NCI-H510A treated with DMSO at 0.1 percent for 48 hours (cell line): ENCODE measurements at places on chromosomes 3 and 15.

DNA sequence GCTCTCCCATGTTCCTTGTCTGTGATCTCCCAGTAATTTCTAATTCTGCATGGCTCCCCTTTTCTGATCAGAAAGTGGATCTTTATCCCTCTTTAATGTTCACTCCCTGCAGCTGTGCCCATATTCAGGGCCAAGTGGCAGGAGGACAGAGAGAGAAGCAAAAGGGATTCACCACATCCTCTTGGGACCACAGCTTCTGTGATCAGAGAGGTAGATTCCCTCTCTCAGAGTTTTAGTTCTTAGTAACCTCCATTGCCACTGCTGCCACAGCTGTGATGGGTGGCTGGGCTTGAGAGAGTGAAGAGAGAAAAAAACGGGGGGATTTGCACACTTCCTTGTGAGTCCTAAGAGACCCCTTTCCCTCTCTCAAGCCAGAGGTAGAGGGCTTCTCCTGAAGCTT is 49.2 kb downstream of the GLCE start:
- no peak for DNase-seq

- DNase-seq = no peak
These were observed 71.3 kb upstream of the VEPH1 start for GRCh38 chr3:157574531-157574930.

- DNase-seq = no peak
These were observed 67.2 kb downstream of the LIPC start for GRCh38 chr15:58498821-58499580.

GRCh38 chr3:98565237-98565643 is 28.2 kb downstream of the CPOX start:
- DNase-seq = peak; percentile 6

GRCh38 chr3:133901083-133901482 is 5.4 kb upstream of the RAB6B start:
- no peak for DNase-seq

DNA sequence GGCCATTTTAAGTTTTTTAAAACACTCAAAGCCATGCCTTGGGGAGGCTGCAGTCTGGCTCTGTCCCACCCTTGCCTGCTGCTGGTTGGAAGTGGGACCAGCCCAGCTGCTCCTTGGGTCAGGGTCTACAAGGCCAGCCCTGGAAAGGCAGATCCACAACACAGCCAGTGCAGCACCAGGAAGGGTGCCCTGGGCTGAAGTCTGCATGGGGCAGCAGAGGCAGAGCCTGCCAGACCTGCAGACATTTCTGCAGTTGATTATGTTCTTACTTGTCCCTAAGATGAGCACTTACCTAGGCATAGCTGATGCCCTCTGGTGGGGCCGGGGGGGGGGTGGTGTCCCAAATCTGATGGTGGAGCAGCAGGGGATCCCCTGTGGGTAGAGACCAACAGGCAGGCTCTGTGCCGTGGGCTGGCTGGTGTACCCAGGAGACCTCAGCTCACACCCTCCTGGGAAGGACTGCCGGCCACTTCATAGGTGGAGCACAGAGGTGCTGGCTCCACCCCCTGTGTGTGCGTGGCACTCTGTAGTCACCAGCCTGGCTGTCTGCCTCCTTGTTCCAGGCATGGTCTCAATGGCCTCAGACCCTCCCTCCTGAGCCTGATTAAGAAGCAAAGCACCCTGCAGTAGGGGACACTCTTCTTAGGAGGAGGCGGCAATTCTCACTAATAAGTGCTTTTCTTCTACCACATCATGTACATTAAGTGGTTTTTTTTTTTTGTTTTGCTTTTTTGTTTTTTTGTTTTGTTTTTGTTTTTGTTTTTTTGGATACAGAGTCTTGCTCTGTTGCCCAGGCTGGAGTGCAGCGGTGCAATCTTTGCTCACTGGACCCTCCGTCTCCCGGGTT is 97.4 kb upstream of the KLF13 start:
- no peak for DNase-seq

DNA sequence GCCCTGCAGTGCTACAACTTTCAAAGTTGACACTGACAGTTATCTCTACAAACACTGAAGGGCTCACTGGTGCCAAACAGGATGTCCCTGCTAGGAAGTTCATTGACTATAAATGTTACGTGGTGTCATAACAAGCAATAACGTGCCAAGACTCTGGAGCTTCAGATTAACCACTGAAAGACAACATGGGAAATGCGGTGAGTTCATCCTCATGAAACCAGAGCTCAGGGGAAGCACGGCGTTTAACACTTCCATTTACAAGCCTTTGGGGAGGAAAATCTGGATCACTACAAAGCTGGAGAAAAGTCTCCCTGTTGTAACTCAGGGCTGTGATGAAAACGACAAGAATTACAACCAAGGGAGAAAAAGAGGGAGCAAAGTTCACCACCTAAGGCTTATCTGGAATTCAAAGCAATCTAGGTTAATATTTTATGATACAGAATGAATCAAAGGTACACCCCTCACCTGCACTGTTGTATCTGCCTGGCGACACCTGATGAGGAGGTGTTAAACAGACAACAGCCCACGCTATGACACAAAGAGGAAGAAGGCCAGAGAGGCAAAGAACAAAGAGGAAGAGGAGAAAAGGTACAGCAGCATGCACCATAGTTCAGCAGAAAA is 27.0 kb downstream of the SHQ1 start:
- DNase-seq = peak; percentile 21

DNA sequence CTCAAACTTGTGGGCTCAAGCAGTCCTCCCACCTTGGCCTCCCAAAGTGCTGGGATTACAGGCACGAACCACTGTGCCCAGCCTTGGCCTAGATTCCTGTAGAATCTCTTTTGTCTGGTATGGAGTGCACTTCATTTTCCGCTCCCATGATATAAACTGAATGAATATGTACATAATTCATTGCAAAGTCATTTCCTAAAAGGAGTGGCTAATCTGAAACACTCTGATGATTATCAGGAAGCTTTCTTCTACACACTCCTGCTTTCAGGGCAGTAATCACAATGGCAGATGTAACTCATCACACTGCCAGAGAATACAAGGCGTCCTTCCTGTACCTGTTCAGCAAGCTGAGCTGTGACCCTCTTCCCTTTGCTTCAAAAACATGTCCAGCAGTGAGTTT is 28.6 kb downstream of the RLBP1 start:
- DNase-seq = no peak

DNA sequence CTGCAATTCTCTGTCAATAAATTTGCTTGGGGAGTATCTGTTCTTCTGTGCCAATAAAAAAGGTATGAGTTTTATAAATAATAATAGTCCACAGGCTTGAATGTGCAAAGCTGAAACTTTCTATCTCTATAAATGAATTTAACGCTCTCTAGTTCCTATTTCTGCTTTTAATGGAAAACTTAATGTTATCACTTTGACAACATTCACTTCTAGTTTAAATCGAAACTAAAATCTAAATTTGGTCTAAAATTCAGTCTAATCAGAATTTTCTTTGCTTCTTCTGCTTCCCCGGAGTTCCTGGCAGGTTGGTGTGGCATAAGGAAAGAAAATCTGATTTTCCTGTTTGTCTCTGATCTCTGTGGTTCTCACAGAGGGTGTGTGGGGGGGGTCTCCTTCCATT is 450.1 kb upstream of the TBL1XR1 start:
- no peak for DNase-seq

GRCh38 chr15:40511093-40511471 is 40.3 kb downstream of the CHST14 start:
- no peak for DNase-seq

DNA sequence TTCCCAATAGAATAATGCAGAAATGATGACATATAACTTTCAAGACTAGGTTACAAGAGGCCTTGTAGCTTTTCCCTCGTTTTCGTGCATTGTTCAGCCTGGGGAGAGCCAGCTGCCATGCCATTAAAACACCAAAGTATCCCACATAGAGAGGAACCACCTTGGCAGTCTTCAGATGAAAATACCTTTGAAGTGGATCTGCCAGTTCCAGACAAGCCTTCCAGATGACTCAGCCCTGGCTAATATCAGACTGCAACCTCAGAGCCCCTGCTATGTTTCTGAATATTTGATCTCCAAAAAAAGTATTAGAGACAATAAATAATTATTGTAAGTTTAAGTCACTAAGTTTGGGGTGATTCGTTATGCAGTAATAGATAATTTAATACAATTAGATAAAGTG is 294.3 kb upstream of the GBE1 start:
- DNase-seq = no peak

DNA sequence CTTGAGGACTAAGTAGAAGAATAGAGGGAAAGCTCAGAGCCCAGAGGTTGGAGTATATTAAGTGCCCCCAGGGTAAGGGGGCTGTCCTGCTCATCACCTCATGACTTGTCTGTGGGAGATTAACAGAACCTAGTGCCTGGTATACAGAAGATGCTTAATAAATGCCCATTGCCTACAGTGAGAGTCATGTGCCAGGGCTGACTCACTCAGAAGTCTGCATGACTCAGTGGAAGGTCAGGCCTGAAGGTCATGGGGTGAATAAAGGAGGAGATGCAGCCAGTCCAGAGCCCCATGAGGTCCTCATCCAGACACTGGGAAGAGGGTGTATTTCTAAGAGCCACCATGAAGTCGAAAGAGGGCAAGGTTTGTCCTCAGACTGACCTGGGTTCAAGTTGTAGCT is 62.5 kb upstream of the TLE3 start:
- no peak for DNase-seq

GRCh38 chr3:16866571-16866970 is 18.2 kb upstream of the PLCL2 start:
- DNase-seq = no peak

DNA sequence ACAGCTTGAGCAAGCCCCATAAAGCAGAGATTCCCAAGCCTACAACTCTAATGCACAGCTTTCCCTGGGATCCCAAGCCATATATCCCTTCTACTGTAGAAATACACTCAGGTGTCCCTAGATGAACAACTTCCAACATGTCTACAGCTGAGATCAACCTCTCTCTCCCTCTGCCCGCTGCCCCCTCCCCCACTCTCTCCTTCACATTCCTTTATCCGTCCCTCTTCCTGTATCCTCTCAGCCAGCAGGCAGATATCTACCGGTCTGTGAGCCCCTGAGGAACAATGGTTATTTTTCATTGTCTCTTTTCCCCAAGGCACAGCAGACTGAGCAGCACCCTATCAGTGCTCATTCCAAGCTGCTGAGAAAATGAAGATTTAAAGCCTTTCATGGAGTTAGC is 138.6 kb downstream of the SUCLG2 start:
- DNase-seq = no peak

DNA sequence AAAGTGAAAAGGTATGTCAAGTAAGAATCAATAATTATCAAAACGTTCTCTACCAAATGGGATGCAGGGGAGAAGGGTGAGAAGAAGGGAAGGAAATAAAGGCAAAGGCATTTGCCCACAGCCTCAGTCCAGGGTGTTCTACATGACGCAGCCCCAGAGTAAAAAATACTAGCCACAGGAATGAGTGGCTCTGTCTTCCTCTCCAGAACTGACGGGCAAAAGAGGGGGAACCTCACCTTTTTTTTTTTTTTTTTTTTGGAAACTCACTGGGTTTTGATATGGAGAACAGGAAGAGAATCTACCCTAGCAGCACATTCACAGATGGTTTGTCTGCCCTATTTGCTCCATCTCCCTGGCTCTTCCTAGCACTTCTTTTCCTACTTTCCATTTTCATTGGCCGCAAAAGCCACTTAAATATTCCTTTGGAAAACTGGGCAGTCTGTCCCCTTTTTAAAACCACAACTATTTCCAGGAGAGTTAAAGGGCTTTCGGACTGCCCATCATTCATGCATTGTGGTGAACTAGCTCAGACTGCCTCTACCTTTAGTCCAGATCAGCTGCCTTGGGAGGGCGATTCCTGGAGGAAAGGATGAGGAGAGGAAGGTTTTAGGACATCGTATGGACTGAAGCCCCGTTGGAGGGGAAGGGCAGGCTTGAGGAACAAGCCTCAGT is 28.2 kb downstream of the B3GNT5 start:
- DNase-seq = no peak

DNA sequence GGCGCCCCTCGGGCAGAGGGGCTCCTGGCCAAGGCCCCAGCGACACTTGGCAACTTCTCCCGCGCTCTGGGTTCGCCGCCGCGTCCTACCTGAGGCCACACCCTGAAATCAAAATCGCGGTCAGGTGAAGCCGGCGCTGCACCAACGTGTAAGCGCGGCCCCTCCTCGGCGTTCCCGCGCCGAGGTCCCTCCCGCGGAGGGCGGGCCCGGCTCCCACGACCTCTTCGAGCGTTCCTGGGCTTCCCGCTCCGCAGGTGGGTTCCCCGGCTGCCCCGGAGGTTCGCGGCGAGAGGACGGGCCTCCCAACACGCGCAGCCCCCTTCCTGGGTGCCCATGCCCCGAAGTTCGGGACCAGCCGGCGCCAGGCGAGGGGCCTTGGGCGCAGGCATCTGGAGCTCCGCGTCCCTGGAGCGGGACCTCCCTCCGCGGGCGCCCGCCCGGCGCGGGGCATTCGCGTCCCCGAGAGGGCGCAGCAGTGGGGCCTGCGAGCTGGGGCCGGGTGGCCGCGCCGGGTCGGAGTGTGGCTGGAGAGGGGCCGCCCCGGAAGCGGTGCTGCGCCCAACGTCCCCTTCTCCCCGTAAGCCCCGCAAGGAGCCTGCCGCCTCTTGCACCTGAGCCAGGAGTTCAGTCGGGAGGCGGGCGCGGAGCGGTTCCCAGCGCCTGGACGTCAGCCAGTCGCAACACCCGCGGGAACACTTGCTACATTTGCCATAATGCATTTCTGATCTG is 13.7 kb downstream of the PAK6 start:
- peak; percentile 20 for DNase-seq

DNA sequence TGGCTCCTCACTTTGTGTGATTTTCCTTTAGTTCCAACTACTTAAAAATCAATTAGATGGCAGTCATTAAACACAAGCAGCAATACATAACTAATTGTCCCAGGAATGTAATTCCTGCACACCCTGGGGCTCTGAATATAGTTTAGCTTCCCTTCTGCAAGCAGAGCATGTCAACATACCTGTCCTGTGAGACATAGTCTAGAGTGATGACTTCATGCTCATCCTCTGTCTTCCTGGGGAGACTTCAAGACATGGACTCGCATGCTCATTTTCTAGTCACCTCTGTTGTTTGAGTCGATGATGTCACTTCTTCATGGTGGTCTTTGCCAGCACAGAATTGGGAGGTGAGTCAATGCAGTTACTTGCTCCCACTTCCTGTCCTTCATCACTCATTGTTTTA is 15.7 kb downstream of the C3orf52 start:
- DNase-seq = no peak

DNA sequence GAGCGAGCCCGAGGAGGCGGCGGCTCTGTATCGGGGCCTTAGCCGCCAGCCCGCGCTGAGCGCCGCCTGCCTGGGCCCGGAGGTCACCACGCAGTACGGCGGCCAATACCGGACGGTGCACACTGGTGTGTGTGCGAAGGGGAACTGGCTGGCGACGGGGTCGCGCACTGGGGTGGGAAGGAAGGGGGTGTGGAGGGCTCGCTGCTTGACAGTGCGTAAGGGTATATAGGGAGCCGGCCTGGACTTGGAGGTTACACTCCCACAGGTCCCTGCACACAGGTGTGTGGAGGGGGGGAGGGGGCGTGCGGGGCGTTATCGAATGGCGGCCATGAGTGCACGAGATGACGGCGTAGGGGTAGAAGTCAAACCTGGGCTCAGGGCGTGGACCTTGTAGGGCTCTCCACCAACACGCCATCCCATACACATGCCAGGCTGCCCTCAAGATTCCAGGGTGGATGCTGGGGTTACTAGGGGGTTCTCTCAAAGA is 389 bp downstream of the APEH start:
- no peak for DNase-seq

- DNase-seq = no peak
These were observed 71.9 kb downstream of the FILIP1L start for GRCh38 chr3:100042166-100042981.

GRCh38 chr3:192188218-192188835 is 539.0 kb downstream of the FGF12 start:
- DNase-seq = no peak

- peak; percentile 6 for DNase-seq
These were observed at the start of gene CASR for GRCh38 chr3:122183521-122183892. Gene CASR, plus strand, starts transcription at chr3:122183668. Its CDS starts 70,522 bp downstream, at chr3:122254190.

GRCh38 chr15:38576261-38576660 is 11.6 kb upstream of the RASGRP1 start:
- DNase-seq = no peak
